ENCODE measurements at places on chromosomes 5 and 9.

- no peak for DNase-seq
Measured at GRCh38 chr9:96626912-96627311, 7.3 kb upstream of the CDC14B start.

- no peak for DNase-seq
Measured at GRCh38 chr9:135183528-135184180, 96.2 kb downstream of the OLFM1 start.

- no peak for DNase-seq
Measured at GRCh38 chr9:93045521-93045920, 13.0 kb upstream of the SUSD3 start.

DNA sequence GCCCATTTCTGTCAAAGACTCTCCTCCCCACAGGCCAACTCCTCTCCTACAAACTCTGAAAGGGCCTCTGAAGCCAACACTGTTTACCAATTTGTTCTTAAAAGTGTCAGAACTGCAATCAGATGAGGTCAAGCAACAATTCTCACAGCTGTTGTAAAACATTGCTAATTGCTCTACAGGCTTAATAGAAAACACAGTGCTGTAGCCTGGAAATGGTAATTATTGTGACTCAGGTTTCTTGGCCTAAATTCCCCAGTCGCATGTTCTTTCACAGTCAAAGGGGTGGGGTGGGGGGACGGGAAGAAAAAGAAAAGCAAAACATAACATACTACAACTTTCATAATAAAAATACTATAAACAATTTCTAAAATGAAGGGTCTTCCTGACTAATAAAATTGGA is 343.2 kb downstream of the DMAC1 start:
- DNase-seq = no peak

- DNase-seq = no peak
Measured at GRCh38 chr5:7501061-7501460, 105.1 kb downstream of the ADCY2 start.

GRCh38 chr9:37217161-37217560 is 96.8 kb downstream of the ZCCHC7 start:
- no peak for DNase-seq

- no peak for DNase-seq
Measured at GRCh38 chr9:79970146-79970425, 398.3 kb downstream of the TLE4 start.

- DNase-seq = no peak
Measured at GRCh38 chr5:7395947-7396712, at the start of gene ADCY2. Gene ADCY2, plus strand, starts transcription at chr5:7396138. Its CDS starts 159 bp downstream, at chr5:7396297.

DNA sequence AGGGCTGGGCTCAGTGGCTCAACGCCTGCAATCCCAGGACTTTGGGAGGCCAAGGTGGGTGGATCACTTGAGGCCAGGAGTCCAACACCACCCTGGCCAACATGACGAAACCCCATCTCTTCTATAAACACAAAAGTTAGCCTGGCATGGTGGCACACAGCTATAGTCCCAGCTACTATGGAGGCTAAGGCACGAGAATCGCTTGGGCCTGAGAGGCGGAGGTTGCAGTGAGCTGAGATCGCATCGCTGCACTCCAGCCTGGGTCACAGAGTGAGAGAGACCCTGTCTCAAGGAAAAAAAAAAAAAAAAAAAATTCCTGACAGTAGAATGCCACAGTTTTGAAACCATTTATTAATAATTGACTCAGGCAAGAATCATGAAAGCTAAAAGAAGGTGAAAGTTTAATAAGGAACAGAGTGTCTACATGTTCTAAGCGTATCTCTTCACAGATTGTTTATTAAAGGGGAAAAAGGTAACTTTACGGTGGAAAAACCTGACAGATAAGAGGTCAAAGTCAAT is 5.7 kb upstream of the PTGR1 start:
- DNase-seq = no peak

- no peak for DNase-seq
Measured at GRCh38 chr5:134877159-134877558, 3.0 kb downstream of the TXNDC15 start.

DNA sequence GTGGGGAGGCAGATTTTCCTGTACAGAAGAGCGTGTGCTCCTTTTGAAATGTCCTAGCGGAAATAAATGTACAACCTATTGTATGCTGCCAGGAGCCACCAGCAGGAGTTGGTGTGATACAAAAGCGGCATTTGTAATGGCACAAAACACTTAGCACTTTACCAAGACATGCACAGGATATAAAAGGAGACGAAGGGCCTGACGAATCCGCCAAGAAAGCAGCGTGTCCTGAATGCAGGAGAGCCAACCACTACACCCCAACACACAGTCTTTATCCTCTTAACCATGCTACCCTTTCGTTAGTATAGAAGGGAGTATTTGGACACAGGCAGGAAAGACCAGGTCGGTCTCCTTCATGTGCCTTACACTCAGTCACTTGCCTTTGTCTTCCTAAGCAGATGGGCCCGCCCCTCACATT is 218.1 kb downstream of the TRIM32 start:
- no peak for DNase-seq

- DNase-seq = no peak
Measured at GRCh38 chr9:94772144-94772543, 45.6 kb downstream of the AOPEP start.

DNA sequence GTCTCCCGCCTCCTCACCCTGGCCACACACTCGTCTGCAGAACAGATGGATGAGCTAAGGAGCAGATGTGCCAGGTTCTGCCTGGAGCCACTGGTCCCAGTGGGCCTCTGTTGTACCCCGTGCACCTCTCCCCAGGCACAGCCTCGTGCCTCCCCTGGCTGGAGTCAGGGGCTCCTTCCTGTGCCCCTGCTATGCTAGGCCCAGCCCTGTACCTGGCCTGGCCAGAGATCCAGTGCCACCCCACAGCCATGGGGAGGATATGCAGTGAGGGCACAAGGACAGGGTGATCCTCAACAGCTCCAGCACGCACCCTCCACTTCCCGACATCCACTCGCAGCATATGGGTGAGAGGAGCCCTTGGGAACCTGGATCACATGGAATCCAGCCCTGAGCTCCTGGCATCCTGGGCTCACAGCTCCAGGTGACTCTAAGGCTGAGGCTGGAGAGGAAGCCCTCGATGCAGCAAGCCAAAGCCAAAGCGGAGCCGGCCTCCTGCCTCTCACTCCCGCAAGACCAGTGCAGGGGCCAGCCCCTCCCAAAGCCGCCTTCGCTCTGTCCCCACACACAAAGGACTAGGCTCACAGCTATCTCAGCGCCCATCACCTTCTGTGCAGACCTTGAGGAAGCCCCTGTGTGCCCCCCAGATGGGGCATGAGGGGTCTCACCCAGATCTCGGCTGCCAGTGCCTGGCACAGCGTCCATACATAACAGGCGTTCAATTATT is 23.7 kb upstream of the ADAMTS2 start:
- DNase-seq = no peak

DNA sequence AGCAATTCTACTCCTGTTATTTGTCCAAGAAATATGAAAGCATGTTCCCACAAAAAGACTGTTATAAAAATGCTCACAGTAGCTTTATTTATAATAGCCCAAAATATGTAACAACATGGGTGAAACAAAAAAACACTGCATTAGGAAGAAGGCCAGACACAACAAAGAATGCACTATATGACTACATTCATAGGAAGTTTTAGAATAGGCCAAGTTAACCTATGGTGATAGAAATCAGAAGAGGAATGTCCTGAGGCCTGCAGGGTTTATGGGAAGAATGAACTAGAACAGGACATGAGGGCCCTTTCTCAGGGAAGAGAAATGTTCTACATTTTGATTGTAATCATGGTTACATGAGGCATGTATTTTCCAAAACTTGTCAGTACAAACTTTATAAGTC is 24.7 kb upstream of the TAS2R1 start:
- DNase-seq = no peak

DNA sequence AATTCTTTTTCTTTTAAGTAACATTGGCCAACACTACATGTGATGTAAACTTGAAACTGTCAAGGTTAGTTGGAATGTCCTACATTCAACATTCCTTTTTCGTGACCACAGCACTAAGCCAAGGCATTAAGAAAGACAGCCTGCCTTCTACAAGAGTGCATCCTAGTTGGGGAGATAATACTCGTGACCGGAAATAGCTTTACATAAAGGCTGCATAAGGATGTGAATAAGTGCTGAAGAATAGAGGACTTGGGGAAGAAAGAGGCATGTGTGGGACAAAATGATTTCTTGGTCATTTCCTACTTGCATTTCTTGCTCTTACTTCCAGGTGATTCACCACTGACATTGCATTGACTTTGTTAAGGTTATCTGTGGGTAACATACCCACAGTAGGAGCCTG is 282.0 kb downstream of the DMRT2 start:
- DNase-seq = no peak

GRCh38 chr9:110185806-110186205 is 22.2 kb downstream of the C9orf152 start:
- DNase-seq = no peak

GRCh38 chr9:71098801-71099200 is 22.6 kb downstream of the TRPM3 start:
- no peak for DNase-seq

- DNase-seq = no peak
Measured at GRCh38 chr5:176722757-176723156, 75.5 kb downstream of the TSPAN17 start.

Data from stimulated activated CD8-positive, alpha-beta memory T cell treated with anti-CD3 and anti-CD28 coated beads, Interleukin-2, amount 100 ng/mL, for 1 hour (primary cell).